ENCODE measurements at places on chromosomes 11 and 22. TPM values are rescaled to one million over a fixed set of nuclear protein-coding genes. Genes with fewer than 3 reads are reported as not detected.

DNA sequence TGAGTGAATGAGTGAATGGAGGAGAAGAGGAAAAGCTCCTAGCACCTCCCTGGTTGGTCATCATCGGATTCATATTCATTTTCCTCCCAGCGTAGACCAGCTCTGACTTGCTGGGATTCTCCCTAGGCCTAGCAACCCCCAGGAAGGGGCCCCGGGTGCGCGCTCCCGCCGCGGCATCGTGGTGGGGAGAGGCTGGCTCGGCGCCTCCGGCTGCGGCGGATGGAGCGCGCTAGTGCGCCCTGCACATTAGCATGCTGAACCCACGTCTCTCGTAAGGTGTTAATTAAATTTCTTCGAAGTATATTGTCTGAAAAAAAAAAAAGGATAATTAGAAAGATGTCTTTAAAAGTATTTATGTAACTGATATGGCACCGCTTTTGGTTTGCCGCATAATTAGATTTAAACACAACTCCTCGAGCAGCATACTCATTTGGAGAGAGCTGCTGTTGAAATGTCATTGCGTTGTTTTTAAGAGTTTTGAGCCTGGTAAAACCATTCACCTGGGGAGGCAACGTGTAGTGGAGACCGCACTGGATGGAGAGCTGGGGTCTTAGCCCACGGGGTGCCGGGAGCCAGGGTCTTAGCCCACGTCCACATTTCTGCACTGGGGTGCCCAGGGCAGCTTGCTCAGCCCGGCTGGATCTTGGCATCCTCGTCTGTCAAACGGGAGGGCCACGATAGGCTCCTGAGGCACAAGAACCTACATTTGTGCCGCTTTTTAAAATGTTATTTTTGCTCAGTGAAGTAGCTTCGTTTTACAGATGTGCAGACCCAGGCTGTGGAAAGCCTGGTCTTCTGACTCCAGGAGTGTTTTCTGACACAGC is 21.8 kb downstream of the MPPED1 start:
- H3K27me3 ChIP-seq: no peaks in the 10 kb centered on the region
- no peak overlapping the region for H3K4me3 ChIP-seq
- H3K27ac ChIP-seq: no peak overlapping the region
- DNase-seq: no peak
- H3K36me3 ChIP-seq: no peaks in the 10 kb centered on the region

GRCh38 chr22:48310289-48310688 is 1517.4 kb downstream of the BRD1 start:
- no peaks in the 10 kb centered on the region for H3K36me3 ChIP-seq
- no peaks in the 10 kb centered on the region for H3K27me3 ChIP-seq
- no peak for DNase-seq
- H3K4me1 ChIP-seq: peaks cover 6% of the 10 kb centered on the region

- H3K4me1 ChIP-seq: no peaks in the 10 kb centered on the region
- no peak for DNase-seq
- no peak overlapping the region for H3K4me3 ChIP-seq
- no peaks in the 10 kb centered on the region for H3K27me3 ChIP-seq
- H3K27ac ChIP-seq: no peak overlapping the region
These were observed 58.9 kb downstream of the MYEOV start for GRCh38 chr11:69352715-69353319.

- no peak overlapping the region for H3K4me3 ChIP-seq
- DNase-seq: no peak
- H3K4me1 ChIP-seq: no peaks in the 10 kb centered on the region
- H3K36me3 ChIP-seq: no peaks in the 10 kb centered on the region
These were observed 125.5 kb downstream of the SIK3 start for GRCh38 chr11:116972691-116973090.

- peak overlapping the region; percentile 5 for H3K27ac ChIP-seq
- peaks cover 6% of the 10 kb centered on the region for H3K4me1 ChIP-seq
- no peaks in the 10 kb centered on the region for H3K27me3 ChIP-seq
- H3K4me3 ChIP-seq: peak overlapping the region; percentile 54
- H3K36me3 ChIP-seq: no peaks in the 10 kb centered on the region
- DNase-seq: peak; percentile 78
These were observed 81.0 kb downstream of the PRR5L start for GRCh38 chr11:36376888-36377758.

DNA sequence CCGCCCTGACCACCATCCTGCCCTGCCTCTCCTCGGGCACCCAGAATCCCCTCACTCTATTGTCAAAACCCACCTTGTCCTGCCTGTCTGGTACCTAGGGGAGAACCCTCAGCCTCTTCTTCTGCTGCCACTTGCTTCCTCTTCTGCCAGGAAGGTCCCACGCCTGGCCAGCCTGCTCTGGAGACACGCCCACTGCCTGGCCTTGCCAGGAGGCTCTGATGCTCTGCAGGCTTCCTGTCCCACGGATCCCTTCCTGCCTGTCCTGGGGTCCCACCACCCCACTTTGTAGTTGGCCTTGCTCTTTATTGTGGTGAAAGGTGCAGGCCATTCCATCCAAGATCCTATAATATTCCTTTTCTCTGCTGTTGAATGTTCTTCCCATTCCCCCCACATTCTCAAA is 63.4 kb downstream of the BMAL1 start:
- no peak overlapping the region for H3K4me3 ChIP-seq
- no peaks in the 10 kb centered on the region for H3K36me3 ChIP-seq
- H3K27me3 ChIP-seq: no peaks in the 10 kb centered on the region
- DNase-seq: no peak

DNA sequence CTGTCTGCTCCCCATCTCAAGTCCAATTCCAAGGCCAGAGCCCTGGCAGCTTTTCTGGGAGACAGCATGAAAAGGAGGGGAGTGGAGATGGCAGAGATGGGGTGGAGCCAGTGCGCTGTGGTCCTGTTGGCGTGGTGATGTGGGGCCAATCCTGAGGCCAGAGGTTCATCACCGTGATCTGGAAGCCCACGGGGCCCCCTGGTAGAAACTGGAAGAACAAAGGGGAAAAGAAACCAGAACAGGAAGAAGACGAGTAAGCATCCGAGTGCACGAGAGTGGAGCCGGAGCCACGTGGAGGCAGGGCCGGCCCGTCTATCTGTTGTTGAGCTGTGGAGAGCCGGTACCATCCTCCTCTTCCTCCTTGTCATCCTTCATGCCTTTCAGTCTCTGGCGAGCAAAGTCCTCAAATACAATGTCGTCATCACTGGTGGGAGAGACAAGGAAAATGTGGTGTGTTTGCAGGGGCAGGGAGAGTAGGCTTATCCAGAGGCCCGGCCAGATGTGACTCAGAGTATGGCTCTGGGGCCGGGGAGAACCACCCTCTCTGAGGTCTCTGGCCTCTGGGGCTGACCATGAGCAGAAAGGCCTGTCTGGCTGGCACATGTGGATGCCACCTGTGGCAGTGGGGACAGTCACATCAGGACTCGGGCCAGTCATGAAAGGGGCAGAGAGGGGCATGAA is 25.4 kb downstream of the TPBGL start:
- H3K4me3 ChIP-seq: no peak overlapping the region
- DNase-seq: peak; percentile 9
- H3K27ac ChIP-seq: no peak overlapping the region
- no peaks in the 10 kb centered on the region for H3K4me1 ChIP-seq
- H3K36me3 ChIP-seq: no peaks in the 10 kb centered on the region

GRCh38 chr11:106471276-106471675 is 393.8 kb downstream of the AASDHPPT start:
- peaks cover 8% of the 10 kb centered on the region for H3K4me1 ChIP-seq
- H3K27me3 ChIP-seq: no peaks in the 10 kb centered on the region
- H3K36me3 ChIP-seq: no peaks in the 10 kb centered on the region
- H3K4me3 ChIP-seq: no peak overlapping the region

DNA sequence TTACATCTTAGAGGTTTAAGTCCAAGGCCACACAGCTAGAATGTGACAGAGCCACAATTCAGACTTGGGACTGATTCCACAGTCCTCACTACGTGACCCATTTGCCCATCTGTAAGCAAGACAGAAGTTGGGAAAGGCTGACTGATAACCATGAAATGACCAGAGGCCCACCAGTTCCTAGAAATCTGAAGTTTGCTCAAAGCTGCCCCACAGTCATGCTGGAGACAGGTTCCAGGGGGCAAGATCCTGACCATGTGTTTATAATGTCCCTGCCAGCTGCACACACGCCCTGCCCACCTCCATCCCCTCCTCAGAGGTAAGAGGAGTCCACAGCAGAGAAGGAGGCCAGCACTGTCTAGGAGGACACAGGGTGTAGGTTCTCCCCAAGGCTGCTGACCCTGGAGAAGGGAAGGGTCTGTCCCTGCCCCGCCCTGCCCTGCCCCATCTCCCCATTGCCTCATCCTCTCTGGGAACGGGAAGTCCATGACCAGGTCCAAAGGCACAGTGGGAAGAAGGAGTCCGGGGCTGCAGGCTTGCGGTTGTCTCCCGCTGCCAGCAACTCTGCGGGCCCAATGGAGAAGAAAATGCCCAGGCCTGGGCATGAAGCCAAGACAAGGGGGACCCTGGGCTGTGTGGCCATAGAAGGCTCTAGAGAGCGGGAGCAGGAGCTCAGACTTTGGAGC is 11.9 kb upstream of the OAF start:
- no peak for DNase-seq
- H3K4me3 ChIP-seq: no peak overlapping the region
- H3K27ac ChIP-seq: no peak overlapping the region
- no peaks in the 10 kb centered on the region for H3K27me3 ChIP-seq
- H3K4me1 ChIP-seq: no peaks in the 10 kb centered on the region
- no peaks in the 10 kb centered on the region for H3K36me3 ChIP-seq

The DAGLA gene
- 1.9 TPM for total RNA-seq

The PAMR1 gene
- 0.42 TPM for total RNA-seq

The PC gene
- total RNA-seq: 17.4 TPM

The VSTM5 gene
- total RNA-seq: not detected

The SERPIND1 gene
- total RNA-seq: 0.56 TPM

The B4GAT1 gene
- 36.1 TPM for total RNA-seq
